ENCODE measurements at places on chromosomes 2 and 18. TPM values are rescaled to one million over a fixed set of nuclear protein-coding genes. Genes with fewer than 3 reads are reported as not detected.

DNA sequence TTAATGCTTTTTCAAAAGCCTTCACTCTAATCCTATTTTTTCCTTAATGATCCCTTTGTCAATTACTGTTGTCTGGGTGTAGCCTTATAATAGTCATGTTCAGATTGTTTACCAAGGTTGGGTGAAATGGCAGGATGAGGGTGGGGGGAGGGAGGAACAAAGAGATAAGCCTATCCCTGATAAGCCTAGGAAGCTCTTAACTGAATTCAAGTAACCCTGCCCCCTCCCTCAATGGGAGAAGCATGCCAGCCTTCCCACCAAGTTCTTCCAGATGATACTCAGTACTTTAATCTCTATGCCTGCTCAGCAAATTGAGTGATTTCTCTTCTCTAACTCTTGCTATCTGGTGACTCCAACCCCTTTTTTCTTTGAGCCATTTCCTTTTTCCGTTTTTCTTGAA lies 180.3 kb upstream of the ETAA1 start:
- no peak for DNase-seq
- H3K27me3 ChIP-seq = no peaks in the 10 kb centered on the region
- no peaks in the 10 kb centered on the region for H3K4me1 ChIP-seq
- no peak overlapping the region for H3K27ac ChIP-seq
- H3K36me3 ChIP-seq = no peaks in the 10 kb centered on the region

GRCh38 chr2:239876948-239877289 lies 148.2 kb downstream of the NDUFA10 start:
- no peak overlapping the region for H3K27ac ChIP-seq
- peaks cover 2% of the 10 kb centered on the region for H3K4me1 ChIP-seq
- no peak for DNase-seq
- peaks cover 2% of the 10 kb centered on the region for H3K27me3 ChIP-seq

Gene INHA
- total RNA-seq = not detected

Gene ITGA6
- 0.81 TPM for total RNA-seq

GRCh38 chr2:236715077-236715476 lies 145.5 kb downstream of the ACKR3 start:
- H3K4me3 ChIP-seq = no peak overlapping the region
- no peaks in the 10 kb centered on the region for H3K27me3 ChIP-seq
- no peak for DNase-seq
- H3K36me3 ChIP-seq = peaks cover 8% of the 10 kb centered on the region
- no peak overlapping the region for H3K27ac ChIP-seq

DNA sequence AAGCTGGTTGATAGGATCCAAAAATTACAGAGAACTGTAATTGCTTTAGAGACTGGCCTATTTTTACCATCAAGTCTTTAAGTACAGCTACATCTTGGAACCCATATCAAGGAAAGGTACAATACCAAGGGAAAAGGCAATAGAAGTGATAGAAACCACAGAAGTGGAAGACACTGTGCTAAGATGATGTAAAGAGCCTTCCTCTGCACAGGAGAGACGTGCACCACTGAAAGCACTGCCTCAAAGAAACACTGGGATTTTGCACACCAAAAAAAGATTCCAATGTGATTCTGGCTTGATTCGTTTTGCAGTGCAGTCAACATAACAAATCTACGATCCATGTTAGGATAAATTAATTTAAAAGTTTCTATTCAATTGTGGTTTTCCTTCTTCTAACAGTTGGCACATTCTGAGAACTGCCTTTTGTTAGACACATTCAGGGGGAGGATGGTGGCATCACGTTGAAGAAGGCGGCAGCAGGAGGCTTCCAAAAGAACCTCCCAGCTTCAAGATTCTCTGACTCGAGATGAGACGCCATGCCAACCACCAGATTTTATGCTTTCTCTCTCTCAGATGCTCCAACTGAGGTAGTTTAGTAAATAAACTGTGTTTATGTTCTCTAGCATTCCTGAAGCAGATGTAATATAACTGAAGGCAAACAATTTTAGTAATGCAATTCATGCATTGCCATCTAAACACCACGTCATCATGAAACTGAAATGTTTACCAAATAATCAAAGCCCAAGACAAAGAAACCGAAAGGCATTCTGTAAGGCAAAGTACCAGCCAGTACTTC lies 102.9 kb downstream of the BCL2 start:
- no peak overlapping the region for H3K4me3 ChIP-seq
- H3K27me3 ChIP-seq = peaks cover 4% of the 10 kb centered on the region
- H3K4me1 ChIP-seq = no peaks in the 10 kb centered on the region
- peaks cover 6% of the 10 kb centered on the region for H3K36me3 ChIP-seq
- no peak for DNase-seq

DNA sequence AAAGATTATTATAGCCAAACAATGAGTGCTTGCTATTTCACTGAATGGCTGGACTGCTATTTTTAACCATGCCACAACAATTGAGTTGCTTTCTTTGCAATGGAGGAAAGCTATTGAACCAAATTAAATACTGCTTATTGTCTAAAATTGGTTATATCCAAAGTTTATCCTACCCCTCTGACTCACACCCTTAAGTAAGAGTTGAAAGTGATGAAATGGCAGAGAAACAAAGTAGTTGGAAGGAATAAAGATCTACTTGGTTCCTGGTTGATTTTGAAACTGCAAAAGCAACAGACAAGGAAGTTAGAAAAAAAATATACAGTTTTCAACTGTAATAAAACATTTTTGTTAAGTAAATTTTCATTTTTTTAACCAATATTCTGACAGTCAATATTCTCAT lies 47.5 kb downstream of the EML4 start:
- H3K27ac ChIP-seq = no peak overlapping the region
- DNase-seq = no peak
- H3K4me3 ChIP-seq = no peak overlapping the region
- no peaks in the 10 kb centered on the region for H3K36me3 ChIP-seq
- no peaks in the 10 kb centered on the region for H3K27me3 ChIP-seq
- no peaks in the 10 kb centered on the region for H3K4me1 ChIP-seq

DNA sequence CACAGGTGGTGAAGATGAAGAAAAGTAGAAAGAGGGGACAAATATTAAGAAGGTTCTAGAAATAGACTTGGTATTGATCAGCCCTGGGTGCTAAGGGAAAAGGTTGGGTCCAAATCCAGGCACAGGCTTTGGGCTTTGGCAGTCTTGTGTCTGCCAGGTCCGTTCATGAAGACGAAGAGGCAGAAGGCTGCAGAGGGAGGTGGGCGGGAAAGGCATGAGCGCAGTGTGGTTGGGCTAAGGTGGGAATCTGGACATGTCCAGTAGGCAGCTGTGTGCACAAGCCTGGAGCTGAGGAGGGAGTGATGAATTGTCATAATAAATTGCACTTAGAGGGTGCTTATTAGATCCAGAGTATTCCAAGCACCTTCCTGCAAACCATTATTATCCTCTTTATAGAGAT lies 105.7 kb upstream of the TEX51 start:
- peaks cover 3% of the 10 kb centered on the region for H3K27me3 ChIP-seq
- H3K27ac ChIP-seq = no peak overlapping the region
- no peak for DNase-seq
- H3K4me1 ChIP-seq = peaks cover 29% of the 10 kb centered on the region
- no peaks in the 10 kb centered on the region for H3K36me3 ChIP-seq

Gene PASK
- total RNA-seq = 24.4 TPM

DNA sequence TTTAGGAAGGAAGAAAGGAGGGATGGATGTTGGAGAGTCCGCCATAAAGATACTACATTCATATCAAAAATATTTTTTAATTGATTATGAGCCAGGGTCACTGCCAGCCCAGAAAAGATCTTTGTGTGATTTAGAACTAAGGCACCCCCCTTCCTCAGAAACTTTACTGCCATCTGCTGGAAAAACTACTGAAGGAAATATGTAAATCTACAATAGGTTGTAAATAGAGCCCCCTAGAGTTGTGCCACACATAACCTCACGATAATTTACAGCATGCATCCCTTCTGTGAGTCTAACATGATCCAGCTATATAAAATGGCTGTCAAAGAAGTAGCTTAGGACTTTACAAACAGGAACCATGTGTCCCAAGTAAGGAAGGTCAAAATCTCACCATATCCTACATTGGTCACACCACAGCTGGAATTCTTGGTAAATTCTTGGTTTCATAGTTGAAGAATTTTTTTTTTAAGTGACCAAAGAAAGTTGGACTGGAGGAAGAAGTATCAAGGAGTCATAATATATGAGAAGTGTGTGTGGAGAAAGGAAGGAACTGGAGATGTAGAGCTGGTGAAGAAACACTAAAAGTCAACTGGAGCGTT lies 152.5 kb downstream of the CYP26B1 start:
- H3K4me1 ChIP-seq = no peaks in the 10 kb centered on the region
- no peak overlapping the region for H3K4me3 ChIP-seq
- H3K27ac ChIP-seq = no peak overlapping the region
- H3K27me3 ChIP-seq = no peaks in the 10 kb centered on the region
- no peak for DNase-seq

- H3K36me3 ChIP-seq = no peaks in the 10 kb centered on the region
- no peaks in the 10 kb centered on the region for H3K4me1 ChIP-seq
- no peak for DNase-seq
- H3K27ac ChIP-seq = no peak overlapping the region
Measured at GRCh38 chr2:63497576-63497975, 90.7 kb downstream of the WDPCP start.

DNA sequence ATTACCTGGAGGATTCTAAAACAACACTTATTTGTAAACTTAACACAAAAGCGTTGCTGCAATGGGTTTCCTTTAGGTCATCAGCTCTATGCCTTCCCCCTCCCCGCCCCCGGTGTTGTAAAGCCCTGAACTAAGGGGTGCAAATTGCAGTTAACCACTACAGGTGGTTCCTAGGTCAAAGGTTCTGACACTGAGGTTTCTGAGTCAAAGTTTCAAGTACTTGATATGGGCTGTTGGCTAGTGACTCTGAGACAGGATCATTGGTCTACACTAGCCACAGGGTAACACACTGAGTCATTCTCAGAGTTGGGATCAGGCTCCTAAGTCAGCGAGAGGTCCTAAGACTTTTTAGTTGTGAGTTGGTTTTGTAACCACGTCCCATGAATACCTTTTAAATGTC lies 15.4 kb downstream of the IL1B start:
- no peak for DNase-seq
- peaks cover 3% of the 10 kb centered on the region for H3K27me3 ChIP-seq
- H3K27ac ChIP-seq = no peak overlapping the region
- no peak overlapping the region for H3K4me3 ChIP-seq

Gene BOK
- 13.8 TPM for total RNA-seq

DNA sequence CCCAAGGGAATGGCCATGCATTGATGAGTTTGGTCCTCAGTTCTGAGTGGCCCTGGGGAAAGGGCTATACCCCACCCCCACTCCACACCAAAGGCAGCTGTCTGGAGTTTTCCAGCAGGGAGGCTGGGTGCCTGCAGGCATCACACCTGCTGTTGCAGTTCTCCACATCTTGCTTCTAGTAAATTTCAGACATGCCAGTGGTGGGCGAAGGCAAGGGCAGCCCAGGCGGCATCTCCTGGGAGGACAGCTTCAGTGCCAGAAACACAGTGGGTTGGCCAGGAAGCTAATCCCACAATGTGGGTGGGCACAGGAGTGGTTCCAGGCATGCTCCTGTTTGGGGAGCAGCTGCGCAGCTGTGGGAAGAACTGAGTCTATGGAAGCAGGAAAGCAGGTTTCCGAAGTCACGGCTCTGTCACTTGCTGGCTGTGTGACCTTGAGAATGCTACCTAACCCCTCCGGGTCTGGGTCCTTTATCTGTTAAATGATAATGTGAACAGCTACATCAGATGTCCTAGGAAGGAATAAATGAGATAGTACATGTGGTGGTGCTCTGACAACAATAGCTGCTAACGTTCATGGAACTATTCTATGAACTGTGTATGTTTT lies 84.6 kb upstream of the SPTBN1 start:
- H3K4me3 ChIP-seq = no peak overlapping the region
- no peak overlapping the region for H3K27ac ChIP-seq
- peaks cover 6% of the 10 kb centered on the region for H3K4me1 ChIP-seq
- H3K27me3 ChIP-seq = peaks cover 2% of the 10 kb centered on the region
- peaks cover 15% of the 10 kb centered on the region for H3K36me3 ChIP-seq

GRCh38 chr2:85684380-85684779 lies 9.8 kb upstream of the GNLY start:
- H3K27ac ChIP-seq = no peak overlapping the region
- H3K36me3 ChIP-seq = no peaks in the 10 kb centered on the region
- no peaks in the 10 kb centered on the region for H3K4me1 ChIP-seq
- no peaks in the 10 kb centered on the region for H3K27me3 ChIP-seq

Gene SP5
- 1.8 TPM for total RNA-seq

Gene SLC9A4
- total RNA-seq = 0.12 TPM

DNA sequence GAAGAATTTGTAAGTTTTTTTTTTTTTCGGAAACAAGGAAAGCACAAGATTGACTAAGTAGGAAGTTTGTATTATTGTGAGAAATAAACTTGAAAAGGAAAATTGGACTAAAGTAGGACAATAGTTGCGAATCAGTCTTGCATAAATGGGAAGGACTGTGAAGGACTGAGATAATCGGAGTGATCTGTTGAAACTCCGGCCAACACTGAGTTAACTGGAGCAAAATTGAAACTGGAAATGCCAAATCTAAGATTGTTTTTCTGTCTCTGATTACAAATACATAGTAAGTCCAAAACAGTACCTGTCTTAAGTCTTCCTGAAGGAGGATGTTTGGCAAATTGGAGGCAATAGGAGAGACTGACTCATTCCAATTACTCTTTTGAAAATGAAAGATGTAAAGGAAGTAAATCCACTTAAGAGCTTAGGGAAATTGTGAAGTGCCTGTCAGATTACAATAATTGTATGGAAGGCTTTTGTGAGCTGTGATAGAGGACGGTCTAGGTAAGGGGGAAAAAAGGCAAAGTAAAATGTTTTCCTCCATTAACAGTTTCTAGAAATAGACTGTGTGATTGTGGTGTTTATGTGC lies 204.9 kb upstream of the CYRIA start:
- no peak overlapping the region for H3K4me3 ChIP-seq
- no peaks in the 10 kb centered on the region for H3K4me1 ChIP-seq
- no peak overlapping the region for H3K27ac ChIP-seq
- no peaks in the 10 kb centered on the region for H3K36me3 ChIP-seq

GRCh38 chr2:122883849-122884248 lies 1128.4 kb downstream of the TSN start:
- H3K27me3 ChIP-seq = no peaks in the 10 kb centered on the region
- DNase-seq = no peak
- no peak overlapping the region for H3K27ac ChIP-seq
- no peaks in the 10 kb centered on the region for H3K36me3 ChIP-seq

GRCh38 chr18:79597831-79598632 lies 81.6 kb upstream of the CTDP1 start:
- no peaks in the 10 kb centered on the region for H3K36me3 ChIP-seq
- no peaks in the 10 kb centered on the region for H3K27me3 ChIP-seq

DNA sequence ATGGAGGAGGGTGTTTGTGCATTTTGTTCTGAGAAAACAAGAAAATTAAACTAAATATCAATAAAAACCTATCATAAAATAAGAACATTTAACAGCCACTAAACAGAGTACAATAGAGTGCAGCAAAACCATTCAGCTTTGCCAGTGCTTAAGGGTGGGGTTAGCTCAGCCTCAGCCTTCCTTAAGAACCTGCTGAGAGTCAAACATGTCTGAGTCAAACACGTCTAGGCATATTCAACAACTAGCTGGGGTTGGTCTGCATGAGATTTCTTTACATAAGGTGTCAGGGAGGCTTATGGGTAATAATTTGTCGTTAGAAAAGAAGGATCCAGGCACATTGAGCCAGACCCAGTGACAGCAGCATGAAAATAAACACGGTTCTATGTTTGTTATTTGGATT lies 298.2 kb downstream of the SP3 start:
- no peaks in the 10 kb centered on the region for H3K27me3 ChIP-seq
- DNase-seq = no peak
- peaks cover 28% of the 10 kb centered on the region for H3K4me1 ChIP-seq
- H3K36me3 ChIP-seq = no peaks in the 10 kb centered on the region
